ENCODE measurements at places on chromosomes 2 and 18. TPM values are rescaled to one million over a fixed set of nuclear protein-coding genes. Genes with fewer than 3 reads are reported as not detected.

The OSBPL6 gene
- 1.0 TPM for total RNA-seq

- no peak for ATAC-seq
Observed at GRCh38 chr2:197706839-197707207, 1.7 kb downstream of the MARS2 start.

DNA sequence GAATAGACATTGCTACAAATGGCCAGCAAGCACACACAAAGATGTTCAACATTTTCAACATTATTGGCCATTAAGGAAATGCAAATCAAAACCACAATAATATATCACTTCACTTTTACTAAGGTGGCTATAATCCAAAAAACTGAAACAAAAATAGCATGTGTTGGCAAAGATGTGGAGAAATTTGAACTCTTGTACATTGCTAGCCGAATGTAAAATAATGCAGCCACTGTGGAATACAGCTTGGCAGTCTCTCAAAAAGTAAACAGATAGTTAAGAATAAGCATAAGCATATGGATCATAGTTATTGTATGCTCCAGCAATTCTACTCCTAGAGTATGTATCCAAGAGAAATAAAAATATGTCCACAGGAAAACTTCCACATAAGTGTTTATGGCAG, 192.5 kb downstream of the EN1 start:
- ATAC-seq, result no peak

The THSD7B gene
- total RNA-seq, result 0.05 TPM

The METTL4 gene
- 46.6 TPM for total RNA-seq

DNA sequence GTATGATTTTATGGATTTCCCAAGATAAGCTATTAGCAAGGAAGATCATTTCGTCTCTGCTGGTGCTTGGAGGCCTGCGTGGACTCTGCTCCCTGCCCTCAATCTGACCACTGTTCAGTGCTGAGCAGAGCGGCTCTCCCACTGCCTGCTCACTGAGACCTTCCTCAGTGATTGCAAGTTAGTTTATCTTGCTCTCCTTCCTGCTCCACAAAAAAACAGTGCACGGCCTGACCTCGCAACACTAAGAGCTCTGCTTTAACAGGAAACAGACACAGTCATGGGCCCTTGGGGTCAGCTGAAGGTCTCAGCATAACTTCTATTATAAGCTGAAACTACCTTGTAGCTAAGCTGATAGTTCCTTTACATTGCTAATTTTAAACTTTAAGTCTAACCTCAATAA, 53.1 kb downstream of the PRELID3A start:
- no peak for ATAC-seq

The TLX2 gene
- total RNA-seq, result 0.39 TPM

The CYRIA gene
- 0.64 TPM for total RNA-seq

DNA sequence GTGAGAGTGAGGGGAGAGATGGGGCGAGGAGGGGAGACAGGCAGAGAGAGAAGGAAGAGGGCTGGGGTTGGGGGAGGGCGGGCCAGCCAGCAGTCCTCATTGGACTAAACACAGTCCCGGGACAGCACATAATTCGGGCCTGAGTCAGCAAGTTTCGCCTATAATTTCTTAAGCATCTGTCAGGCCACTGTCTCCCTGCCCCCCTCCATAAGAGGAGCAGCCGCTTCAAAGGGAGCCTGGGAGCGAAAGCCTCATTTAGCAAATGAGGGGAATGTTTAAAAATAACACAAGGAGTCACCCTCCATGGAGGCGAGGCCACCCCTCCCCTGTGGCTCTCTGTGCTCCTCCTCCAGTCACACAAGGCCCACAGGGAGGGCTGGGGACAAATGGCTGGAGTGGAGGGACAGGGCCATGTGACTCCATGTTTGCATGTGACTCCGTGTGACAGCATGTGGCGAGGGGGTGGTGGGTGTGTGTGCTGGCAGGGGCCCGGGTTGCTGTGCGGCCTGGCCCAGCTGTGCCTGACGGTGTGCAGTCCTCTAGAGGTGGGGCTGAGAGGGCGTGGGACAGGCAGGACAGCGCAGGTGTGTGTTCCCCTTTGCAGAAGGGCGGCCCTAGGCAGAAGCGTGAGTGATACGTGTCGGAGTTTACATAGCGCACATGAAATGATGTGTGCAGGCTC, 162.4 kb downstream of the CELF4 start:
- peak; percentile 13 for ATAC-seq
